AG08395 (cell line): ENCODE measurements at places on chromosomes 7 and 10.
A peak's percentile ranks its signal among the peaks of the same experiment; 100 is the strongest.

GRCh38 chr7:138738551-138739335 lies 37.6 kb upstream of the SVOPL start:
- peak; percentile 83 for DNase-seq

DNA sequence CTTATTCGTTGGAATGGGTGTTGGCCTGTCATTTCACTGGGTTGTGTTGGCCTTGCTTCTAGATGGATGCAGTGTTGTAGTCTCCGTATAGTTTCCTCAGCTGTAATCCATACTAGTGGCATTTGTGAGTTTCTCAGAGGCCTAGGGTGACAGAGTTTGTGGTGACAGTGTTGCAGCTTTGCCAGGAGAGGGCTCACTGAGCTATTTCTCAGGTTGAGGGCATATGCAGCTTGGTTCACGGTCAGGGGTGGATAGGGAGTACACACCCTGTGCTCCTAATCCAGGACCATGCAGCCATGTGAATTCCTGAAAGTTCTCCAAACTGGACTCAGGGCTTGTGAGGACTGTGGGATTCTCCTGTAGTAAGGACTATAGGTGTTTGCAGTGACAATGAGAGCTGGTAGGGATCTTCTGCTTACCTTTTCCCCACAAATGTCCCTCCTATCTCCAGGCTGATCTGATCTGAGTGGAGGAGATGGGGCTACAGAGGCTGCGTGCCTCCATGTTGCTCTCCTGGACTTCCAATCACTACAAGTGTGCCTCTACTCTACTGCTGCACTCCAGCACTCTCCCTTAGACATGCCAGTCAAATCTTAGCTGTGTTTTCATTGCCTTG lies 229.0 kb downstream of the STK31 start:
- DNase-seq, result peak; percentile 46

DNA sequence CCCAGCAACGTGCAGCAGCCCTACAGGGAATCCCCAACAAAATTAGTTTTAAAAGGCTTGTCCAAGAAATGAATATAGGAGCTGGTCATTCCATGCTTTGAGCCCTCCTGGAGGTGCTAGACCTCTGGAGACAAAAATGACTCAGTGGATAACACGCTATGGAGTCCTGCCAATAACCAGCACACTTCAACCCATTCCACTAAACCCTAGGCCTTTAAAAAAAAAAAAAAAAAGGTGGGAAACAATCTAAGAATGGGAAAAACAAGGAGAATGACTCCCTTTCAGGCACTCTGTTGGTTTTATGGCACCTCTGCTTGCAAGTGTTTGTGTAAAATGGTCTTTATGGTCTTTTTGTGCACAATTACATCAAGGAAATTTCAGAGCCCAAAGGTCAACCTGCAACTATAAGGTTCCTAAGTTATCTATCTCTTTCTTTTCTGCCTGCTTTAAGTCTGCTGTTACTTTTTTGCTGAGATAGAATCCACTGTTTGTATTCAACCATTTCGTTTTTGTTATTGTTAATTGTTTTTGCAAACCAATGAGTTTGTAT lies 21.3 kb downstream of the AVL9 start:
- DNase-seq, result no peak

- DNase-seq, result no peak
Measured at GRCh38 chr7:50941525-50941924, 158.8 kb upstream of the GRB10 start.

DNA sequence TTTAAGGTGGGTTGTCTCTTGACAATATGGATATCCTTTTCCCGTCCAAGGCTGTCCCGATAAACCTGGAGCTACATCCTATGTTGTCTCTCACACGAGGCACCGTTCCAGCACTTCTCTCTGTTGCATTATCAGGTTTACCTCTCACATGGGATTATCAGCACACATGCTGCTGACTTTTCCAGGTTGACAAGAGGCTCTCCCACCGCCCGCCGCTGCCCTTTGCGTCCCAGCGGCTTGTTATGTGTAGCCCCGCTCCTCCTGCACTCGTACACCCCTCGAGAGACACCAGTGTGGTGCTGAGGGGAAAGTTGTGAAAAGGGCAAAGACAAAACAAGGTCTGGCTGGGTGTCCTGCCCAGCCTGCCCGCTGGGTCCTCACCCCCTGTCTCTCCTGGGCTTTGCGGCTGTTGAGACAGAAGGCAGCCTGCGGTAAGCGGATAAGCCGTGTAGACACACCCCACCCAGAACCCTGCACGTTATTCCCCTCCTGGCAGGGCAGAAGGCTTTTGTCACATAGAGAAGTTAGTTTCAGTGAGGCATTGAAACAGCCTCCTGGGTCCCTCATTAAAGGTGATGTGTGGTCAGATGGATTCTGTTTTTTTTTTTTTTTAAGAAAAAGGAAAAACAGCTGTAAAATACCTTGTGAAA lies 38.7 kb downstream of the UBE3C start:
- DNase-seq, result no peak

- DNase-seq, result no peak
Measured at GRCh38 chr10:88915781-88916180, 35.7 kb downstream of the STAMBPL1 start.

DNA sequence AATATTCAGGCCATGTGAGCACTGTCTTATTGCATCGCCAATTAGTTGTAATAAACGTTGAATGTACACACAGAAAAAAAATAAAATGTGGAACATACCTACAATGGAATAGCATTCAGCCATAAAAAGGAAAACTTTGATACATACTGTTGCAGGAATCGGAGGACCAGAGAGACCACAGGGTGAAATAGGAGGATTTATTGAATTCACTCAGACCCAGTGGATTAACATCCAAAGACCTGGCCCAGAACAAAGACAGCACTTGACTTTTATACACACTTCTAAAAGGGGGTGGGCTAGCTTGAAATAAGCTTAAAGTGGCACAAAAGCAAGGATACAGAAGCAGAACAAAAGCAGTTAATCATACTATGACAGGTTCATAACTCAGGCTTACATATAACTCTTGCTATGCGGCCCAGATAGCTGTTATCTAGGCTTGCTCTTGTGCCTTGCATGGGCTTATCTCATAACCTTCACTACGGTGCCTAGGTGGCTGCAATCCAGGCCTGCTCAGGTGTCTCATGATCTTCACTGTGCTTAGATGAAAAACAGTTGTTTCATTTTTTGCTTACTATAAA lies 292.2 kb upstream of the TAC1 start:
- no peak for DNase-seq

DNA sequence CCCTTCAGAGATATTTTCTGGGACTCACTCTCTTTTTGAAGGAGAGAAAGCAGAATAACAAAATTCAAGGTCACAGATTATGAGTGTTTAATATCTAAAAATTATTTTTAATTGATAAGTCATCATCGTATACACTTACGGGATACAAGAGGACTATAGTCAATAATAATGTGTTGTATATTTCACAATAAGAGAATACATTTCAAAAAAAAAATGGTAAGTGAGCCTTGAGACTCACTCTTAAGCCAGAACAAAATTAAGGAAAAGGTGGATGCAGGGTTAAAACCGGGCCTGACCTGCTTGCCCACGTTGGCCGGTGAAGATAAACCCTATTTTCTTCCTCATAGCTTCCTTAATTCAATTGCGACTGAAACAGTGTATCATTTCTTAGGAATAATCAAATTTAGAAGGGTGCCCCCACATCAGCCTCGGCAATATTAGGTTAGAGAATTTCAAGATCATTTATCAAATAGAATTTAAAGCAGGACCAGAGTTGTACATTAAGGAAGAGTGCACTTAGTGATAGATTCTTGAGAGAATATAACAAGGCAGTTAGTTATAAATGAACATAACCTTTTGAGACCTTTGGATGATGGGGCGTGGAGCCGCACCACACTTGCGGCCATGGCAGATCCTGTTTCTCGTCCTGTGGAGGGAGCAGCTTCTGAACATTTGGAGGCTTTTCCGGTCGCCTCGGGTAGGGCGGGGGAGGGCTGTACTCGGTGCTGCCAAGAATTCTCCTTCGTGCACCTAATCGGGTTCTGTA lies 321.8 kb downstream of the PAXIP1 start:
- DNase-seq, result no peak

- peak; percentile 31 for DNase-seq
Measured at GRCh38 chr10:73838827-73839226, 27.4 kb upstream of the NDST2 start.
